Activated CD8-positive, alpha-beta memory T cell treated with anti-CD3 and anti-CD28 coated beads for 24 hours (primary cell): ENCODE measurements at places on chromosomes 1 and 21.

DNA sequence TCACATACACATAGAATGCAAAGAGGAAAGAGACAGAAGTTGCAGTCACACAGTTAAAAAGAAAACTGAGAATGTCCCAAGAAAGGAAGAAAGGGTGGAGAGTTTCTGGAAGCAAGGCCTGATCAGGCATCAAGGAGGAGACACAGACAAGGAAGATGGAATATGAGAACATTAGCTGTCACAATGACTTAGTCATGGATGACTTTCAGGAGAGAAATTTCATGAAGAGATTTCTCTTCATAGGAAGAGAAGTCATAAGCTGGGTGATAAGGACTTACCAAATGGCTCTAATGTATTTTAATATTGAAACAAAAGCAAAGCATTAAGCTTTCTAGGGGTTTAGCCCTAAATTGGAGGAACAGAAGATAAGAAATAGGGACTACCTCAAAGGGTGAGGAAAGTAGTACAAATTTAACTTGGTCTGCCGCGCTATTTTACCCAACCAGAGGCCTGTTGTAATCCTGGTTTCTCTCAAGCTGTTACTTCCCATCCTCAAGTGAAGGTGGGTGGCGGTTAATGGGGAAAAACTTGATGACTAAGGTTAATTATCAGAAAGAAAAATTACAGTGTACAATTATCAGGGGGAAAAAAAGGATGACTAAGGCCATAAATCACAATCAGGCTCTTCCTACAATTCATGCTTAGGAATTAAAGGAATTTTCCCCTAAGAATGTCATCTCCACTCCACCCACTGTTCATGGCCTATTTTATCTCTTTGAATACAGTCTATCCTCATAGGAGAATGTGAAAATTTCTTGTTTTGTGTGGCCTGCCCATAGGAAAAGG lies 93.9 kb upstream of the ADGRL2 start:
- no peak for DNase-seq

GRCh38 chr1:1215080-1215676 lies 1.2 kb upstream of the TNFRSF4 start:
- no peak for DNase-seq

GRCh38 chr1:50243939-50244338 lies 135.2 kb downstream of the ELAVL4 start:
- DNase-seq = no peak

- no peak for DNase-seq
These were observed 253.5 kb downstream of the AKT3 start for GRCh38 chr1:243596431-243597062.

- no peak for DNase-seq
These were observed 62.1 kb downstream of the PIK3R3 start for GRCh38 chr1:46070164-46070814.

DNA sequence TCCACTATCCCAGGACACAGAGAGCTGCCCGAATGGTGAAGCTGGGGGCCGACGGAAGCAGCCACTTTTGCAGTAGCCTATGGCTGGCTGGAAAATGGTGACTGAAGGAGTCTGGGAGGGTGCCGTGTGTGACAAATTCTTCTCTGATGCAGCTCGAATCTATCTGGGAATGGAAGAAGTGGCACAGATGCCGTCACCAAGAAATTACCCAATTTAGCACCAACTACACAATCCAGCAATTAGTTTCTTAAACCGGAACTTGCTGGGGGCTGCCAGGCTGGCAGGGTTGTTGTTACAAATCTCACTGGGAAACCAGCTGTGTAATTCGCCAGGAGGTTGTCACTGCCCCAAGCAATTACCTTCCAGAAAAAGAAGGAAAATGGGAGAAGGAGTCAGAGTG lies 18.0 kb downstream of the DLGAP3 start:
- no peak for DNase-seq

DNA sequence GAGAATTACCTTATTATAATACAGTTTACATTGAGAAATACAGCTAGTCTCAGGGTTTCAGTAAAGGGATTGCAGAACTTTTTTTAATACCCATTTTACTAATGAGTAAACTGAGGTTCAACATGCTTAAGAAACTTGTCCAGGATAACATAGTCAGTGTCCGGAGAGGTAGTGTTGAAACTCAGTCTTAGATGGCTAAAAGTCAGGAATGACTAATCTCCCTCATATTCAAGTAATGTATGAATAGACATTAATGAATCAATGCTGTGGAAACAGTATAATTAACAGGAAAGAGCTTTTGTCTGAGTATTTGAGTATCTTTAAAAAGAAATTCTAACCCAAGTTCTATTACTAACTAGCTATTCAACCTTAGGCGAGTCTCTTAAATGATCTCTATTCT lies 397.6 kb downstream of the PLA2G4A start:
- no peak for DNase-seq

DNA sequence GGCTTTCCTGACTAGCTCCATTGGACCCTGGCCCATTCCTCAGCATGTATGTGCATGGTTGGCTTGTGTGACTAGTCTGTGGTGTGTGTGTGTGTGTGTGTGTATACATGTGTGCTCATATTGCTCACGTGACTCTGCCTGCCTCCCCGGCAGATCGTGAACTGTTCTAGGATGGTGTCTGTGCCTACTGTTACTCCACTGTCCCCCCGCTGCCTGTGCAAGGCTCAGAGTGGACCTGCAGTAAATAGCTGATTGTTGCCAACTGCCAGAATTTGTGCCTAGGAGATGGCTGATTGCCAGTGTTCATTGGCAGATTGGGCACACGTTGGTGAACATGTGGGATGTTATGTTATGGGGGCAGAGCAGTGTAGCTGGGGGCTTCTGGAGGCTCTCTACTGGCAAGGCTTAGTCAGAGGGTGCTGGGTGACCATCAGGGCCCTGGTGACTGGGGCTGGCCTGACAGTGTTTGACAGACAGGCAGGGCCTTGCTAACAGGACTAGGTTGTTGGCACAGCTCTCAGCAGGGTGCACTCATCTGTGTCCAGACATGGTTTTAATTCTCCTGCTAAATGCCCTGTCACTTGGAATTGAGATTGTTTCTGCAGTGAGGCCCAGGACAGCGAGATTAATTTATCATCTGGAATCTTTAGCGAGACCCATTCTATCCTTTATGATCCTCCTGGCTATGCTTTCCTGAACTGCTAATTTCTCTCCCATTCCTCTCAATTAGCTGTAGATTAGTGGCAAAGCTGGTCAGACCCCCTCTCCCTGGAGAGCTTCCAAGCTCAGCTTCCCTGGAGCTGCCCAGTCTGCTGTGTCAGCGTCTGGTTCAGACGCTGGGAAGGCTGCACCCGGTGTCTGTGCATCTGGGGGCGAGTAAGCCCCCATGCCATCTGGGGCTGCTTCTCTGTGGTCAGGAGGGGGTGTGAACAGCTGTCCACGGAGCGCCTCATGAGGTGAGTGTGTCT lies 20.8 kb downstream of the SLC6A17 start:
- DNase-seq = no peak

GRCh38 chr1:189021577-189021976 lies 1456.1 kb downstream of the BRINP3 start:
- no peak for DNase-seq

- DNase-seq = peak; percentile 95
These were observed 35.5 kb downstream of the AHDC1 start for GRCh38 chr1:27568300-27569087.

DNA sequence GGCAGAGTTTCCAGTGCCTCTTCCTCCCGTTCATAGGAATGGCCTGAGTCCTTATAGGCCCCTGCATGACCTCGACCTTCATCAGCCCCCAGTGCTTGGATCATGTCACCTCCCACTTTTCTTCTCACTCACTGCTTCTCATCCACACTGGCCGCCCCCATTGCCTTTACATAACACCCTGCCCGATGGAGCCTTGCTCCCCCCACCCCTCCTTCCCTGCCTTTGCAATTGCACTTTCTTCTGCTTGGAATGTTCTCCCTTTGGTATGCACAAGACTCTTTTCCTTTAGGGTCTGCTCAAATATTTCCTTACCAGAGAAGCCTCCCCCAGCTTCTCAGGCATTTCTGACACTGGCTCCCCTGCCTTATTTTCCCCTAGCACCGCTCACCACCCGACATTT lies 125.2 kb upstream of the KCNJ6 start:
- no peak for DNase-seq

DNA sequence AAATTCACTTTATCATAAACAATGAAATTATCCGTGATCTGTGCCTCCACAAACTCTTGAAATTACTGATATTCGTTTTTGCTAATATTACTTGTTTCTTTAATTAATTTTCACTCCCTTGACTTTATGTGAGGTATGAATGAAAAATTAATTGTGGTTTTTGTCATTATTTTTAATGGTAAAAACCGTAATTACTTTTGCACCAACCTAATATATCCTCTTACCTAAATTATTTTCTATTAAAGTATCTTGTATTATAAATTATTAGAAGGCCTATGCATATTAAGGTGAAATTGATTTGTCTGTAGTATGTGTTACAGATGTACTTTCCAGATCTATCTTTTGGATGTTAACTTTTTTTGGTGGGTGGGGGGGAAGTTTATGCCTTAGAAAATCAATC lies 315.9 kb downstream of the KCTD3 start:
- DNase-seq = no peak

DNA sequence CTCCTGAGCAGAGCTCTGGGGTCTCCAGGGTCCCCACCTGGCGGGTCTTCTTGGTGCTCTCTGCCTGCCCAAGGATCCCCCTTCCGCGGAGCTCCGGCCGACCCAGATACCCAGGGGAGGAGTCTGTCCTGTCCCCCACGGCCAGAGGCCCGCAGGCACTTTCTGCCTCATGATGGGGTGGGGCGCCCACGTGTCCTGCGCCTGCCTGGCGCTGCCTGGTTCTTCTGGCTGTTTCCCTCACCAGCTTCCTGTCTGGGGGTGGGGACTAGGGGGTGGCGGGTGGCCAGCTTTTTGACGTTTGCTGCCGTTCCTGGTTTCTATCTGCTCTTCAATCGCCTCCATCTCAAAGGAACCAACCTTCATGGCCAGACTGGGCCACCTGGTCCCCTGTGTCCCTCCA lies 313.3 kb upstream of the VAMP3 start:
- no peak for DNase-seq

- DNase-seq = no peak
These were observed 8.4 kb downstream of the C1orf87 start for GRCh38 chr1:60065199-60065598.

DNA sequence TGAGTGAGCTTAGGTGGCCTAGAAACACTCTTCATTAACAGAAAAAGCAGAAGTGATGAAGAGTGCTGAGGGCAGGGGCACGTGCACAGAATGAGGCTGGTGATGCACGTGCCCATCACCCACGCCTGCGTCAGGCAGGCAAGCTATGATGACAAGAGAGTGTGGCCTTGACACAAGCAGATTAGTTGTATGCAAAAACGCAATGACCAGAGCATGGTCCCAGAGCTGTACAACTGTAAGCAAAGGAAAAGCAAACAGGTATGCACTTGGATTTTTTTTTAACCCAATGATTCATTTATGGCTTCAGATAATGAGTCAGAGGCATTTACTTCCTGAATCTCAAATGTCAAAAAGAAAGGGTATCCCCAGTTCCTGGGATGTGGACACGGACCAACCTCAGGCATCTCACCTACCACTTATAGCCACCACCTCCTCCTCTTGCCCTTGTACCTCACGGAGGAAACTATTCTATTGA lies 9.1 kb upstream of the TMEM61 start:
- no peak for DNase-seq

GRCh38 chr1:215595231-215595630 lies 28.1 kb downstream of the KCTD3 start:
- DNase-seq = no peak

DNA sequence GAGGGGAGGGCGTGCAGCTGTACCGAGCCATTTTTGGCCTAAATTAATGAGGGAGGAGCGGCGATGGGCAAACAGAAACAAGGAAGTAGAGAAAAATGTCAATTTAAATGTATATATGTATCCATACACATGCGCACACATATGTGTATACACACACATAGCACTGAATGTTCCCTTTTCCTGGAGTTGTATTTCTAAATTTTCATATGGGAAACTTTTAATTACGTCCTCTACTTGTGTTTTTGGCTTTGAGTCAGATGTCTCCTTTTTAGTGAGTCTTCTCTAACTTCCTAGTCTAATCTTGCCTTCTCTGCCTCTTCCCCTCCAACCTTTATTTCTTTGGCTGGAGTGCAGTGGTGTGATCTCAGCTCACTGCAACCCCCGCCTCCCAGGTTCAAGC lies 15.4 kb upstream of the CYYR1 start:
- no peak for DNase-seq
